ENCODE measurements at places on chromosomes 5 and 9.

- no peak for DNase-seq
Observed at GRCh38 chr5:133245191-133246052, 193.6 kb downstream of the HSPA4 start.

DNA sequence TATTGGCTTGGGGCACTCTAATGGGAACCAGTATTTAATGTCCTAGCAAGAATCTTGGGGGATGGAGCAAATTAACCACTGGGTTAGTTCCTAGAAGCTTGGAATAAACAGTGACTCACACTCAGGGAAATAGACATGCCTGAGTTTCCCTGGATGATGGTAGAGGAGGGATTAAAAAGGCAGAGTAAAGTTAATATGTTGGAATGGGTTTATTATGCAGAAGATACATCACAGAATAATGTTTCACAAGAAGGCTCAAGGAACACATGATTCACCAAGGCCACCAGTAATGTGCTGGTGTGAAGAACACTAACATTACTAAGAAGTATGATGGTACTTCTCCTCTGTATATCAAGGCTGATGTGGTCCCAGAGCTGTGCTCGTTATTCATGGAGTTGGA is 752.9 kb upstream of the SEMA6A start:
- DNase-seq = no peak

- DNase-seq = no peak
Observed at GRCh38 chr5:91007780-91008402, 375.2 kb downstream of the ARRDC3 start.

DNA sequence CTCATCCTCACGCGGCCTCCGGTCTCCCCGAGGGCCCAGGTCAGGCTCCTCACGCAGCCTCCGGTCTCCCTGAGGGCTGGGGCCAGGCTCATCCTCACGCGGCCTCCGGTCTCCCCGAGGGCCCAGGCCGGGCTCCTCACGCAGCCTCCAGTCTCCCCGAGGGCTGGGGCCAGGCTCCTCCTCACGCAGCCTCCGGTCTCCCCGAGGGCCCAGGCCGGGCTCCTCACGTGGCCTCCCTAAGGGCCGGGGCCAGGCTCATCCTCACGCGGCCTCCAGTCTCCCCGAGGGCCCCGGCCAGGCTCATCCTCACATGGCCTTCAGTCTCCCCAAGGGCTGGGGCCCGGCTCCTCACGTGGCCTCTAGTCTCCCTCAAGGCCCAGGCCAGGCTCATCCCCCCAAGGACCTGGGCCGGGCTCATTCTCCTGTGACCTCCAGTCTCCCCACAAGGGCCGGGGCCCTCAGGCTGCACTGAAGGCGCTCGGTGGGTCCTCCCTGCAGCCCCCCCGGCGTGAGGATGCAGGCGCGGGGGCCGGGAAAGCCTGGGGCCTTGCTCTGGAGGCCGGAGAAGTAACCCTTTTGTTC is 51.2 kb upstream of the FCN2 start:
- DNase-seq = no peak

GRCh38 chr5:179975713-179976134 is 68.0 kb upstream of the TBC1D9B start:
- DNase-seq = no peak

GRCh38 chr5:104987074-104987473 is 1424.5 kb upstream of the NUDT12 start:
- DNase-seq = no peak

GRCh38 chr9:121743441-121744001 is 92.1 kb downstream of the DAB2IP start:
- DNase-seq = no peak

- no peak for DNase-seq
Observed at GRCh38 chr5:119878712-119879111, 249.4 kb downstream of the FAM170A start.

- DNase-seq = no peak
Observed at GRCh38 chr5:154993461-154993860, 20.1 kb upstream of the KIF4B start.

DNA sequence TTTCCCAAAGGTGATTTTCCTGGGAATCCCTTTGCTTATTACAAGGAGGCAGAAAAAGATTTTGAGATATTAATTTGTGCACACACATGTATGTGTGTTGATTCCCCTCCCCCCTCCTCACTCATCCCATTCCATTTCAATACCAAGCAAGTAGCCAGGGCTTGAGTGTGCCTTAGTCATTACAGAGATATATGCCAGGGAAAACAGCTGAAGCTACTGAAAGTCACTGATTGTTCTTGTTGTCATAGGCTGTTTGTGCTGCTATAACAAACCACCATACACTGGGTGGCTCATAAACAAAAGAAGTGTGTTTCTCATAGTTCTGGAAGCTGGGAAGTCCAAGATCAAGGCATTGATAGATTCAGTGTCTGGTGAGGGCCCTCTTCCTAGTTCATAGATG is 158.6 kb downstream of the BAAT start:
- no peak for DNase-seq
